Activated T-helper 1 cell treated with anti-CD3 and anti-CD28 coated beads, Interleukin-12 subunit alpha, Interleukin-12 subunit beta, Interleukin-2, Interleukin-4 antibody, amounts not matched to agents 30 ng/mL and 10 ng/mL and 1 ng/mL, durations not matched to agents 14 hours and 24 hours and 36 hours (primary cell): ENCODE measurements at places on chromosomes 7 and 10. TPM values are rescaled to one million over a fixed set of nuclear protein-coding genes. Genes with fewer than 3 reads are reported as not detected.

- DNase-seq = no peak
Observed at GRCh38 chr7:44769376-44769775, 20.7 kb downstream of the ZMIZ2 start.

The CACNA2D1 gene
- total RNA-seq = not detected in 2 replicates

The CNNM1 gene
- total RNA-seq = 0.20 and 0.21 TPM in 2 replicates

The PILRB gene
- 82.6 and 83.9 TPM in 2 replicates for total RNA-seq

- no peak for DNase-seq
Observed at GRCh38 chr7:140639366-140640053, 1.1 kb downstream of the DENND2A start.
